CD4-positive, CD25-positive, alpha-beta regulatory T cell (primary cell): ENCODE measurements at places on chromosomes 7 and 10. TPM values are rescaled to one million over a fixed set of nuclear protein-coding genes. Genes with fewer than 3 reads are reported as not detected.

HOXA6 gene
- total RNA-seq: not detected

SFTPA1 gene
- total RNA-seq: not detected

ASZ1 gene
- total RNA-seq: not detected

IKZF1 gene
- 376 TPM for total RNA-seq

WBP1L gene
- total RNA-seq: 27.7 TPM

CYREN gene
- 20.1 TPM for total RNA-seq

RAB19 gene
- total RNA-seq: 6.7 TPM

WNT8B gene
- total RNA-seq: not detected

ACTL6B gene
- not detected for total RNA-seq

DNA sequence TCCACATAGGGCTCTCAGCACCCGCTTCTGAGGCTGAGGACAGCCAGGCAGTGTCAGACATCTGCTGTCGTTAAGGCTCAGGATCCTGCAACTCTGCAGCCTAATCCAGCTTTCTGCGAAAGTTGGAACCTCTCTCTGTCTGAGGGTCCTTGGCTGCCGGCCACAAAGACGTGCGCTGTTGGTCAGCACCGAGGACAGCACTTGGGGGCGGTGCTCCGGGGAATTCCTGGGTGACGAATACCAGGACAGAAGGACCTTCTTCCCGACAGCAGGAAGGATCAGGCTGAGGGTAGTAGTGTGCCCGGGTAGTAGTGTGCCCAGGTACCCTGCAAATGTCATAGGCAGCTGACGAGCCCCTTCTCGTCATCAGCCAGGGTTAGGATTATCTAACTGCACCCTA lies 16.0 kb upstream of the RASGEF1A start:
- peaks cover 17% of the 10 kb centered on the region for H3K4me1 ChIP-seq
- H3K36me3 ChIP-seq: no peaks in the 10 kb centered on the region
- H3K4me3 ChIP-seq: no peak overlapping the region

DNA sequence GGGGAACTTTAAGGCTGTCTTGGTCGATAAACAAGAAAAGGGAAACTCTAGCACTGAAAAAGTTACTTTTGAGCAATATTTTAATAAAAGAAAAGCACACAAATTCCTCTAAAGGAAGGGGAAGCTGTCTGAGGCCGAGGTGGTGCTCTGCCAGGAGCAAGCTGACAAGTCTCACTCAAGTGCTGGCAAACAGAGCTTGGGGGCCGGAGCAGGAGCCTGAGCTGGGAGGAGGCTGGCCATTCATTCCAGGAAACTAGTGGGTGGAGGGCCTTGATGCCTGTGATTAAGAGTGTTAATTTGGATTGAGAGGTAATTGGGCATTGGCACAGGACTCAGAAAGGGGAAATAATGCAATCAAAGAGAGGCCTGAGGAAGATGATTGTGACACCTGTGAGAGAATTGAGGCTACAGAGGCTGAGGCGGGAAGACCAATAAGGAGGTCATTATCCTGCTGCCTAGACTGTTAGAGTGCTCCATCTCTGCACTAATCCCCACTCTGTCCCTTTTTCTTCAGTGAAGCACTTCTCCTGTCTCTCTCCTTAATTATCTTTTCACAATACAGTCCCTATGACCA lies 154.9 kb upstream of the COL1A2 start:
- H3K4me3 ChIP-seq: no peak overlapping the region
- H3K36me3 ChIP-seq: no peaks in the 10 kb centered on the region
- no peaks in the 10 kb centered on the region for H3K4me1 ChIP-seq
- no peaks in the 10 kb centered on the region for H3K27me3 ChIP-seq

DNA sequence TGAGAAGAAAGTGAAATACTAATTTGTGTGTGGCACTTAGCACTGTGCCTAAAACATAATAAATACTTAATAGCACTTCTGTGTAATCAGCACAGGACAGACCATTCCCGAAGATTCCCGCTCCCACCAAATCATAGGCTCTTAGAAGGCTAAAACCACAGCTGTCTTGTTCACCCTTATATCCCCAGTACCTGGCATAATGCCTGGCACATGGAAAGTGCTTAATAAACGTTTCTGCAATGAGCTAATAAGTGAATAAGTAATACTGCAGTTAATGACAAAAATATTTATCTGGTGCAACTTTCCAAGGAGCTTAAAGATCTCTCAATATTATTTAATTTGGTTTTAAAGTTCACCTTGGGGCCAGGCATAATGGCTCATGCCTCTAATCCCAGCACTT lies 43.2 kb downstream of the MTURN start:
- DNase-seq: no peak
- no peaks in the 10 kb centered on the region for H3K27me3 ChIP-seq
- no peak overlapping the region for H3K27ac ChIP-seq

- H3K27ac ChIP-seq: no peak overlapping the region
- H3K4me1 ChIP-seq: no peaks in the 10 kb centered on the region
- no peaks in the 10 kb centered on the region for H3K27me3 ChIP-seq
- H3K36me3 ChIP-seq: no peaks in the 10 kb centered on the region
- DNase-seq: no peak
These were observed 14.5 kb downstream of the ATP6V1F start for GRCh38 chr7:128876978-128877755.

DNA sequence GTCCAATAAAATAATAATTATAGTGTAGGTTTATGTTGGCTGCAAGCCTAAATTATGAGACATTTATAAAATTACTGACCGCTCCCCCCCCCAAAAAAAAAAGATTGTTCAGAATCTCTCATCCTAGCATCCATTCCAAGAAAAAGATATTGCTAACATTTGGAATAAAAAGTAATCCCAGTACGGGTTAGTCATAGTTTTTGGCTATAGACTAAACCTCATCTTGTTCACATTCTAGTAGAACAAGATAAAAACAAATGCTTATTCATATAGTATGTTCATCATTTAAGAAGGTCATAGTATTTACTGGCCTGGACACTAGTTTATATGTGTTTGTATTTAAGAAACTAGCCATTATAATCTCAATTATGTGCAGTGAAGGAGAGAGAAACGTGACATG lies 44.0 kb downstream of the ADK start:
- no peak overlapping the region for H3K4me3 ChIP-seq
- H3K27me3 ChIP-seq: no peaks in the 10 kb centered on the region
- H3K27ac ChIP-seq: no peak overlapping the region
- DNase-seq: no peak
- peaks cover 29% of the 10 kb centered on the region for H3K4me1 ChIP-seq
- no peaks in the 10 kb centered on the region for H3K36me3 ChIP-seq

- no peak for DNase-seq
- peaks cover 18% of the 10 kb centered on the region for H3K36me3 ChIP-seq
- H3K27ac ChIP-seq: no peak overlapping the region
- no peak overlapping the region for H3K4me3 ChIP-seq
- H3K27me3 ChIP-seq: no peaks in the 10 kb centered on the region
These were observed 55.0 kb downstream of the LRRC4 start for GRCh38 chr7:127976056-127976737.
